ENCODE measurements at places on chromosomes 3 and 15.

DNA sequence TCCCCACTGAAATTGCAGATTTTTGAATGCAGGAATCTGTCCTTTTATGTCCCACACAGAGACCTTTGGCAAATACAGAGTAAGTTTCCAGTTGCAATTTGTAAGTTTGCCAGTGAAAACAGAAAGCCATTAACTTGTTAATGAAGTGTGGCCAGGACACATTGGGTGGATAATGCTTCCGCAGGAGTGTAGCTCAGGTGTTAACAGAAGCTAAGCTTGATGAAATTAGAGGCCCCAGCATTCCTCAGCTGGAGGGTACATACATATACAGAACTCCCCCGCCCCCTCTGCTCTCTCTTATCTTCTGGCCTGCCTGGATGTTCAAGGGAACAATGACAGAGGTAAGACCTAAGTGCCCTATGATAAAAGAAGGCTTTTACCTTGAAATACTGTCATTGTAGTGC is 8.1 kb upstream of the LRRC2 start:
- no peak for DNase-seq

GRCh38 chr3:125351814-125352456 is 23.2 kb downstream of the ZNF148 start:
- DNase-seq = peak; percentile 71

DNA sequence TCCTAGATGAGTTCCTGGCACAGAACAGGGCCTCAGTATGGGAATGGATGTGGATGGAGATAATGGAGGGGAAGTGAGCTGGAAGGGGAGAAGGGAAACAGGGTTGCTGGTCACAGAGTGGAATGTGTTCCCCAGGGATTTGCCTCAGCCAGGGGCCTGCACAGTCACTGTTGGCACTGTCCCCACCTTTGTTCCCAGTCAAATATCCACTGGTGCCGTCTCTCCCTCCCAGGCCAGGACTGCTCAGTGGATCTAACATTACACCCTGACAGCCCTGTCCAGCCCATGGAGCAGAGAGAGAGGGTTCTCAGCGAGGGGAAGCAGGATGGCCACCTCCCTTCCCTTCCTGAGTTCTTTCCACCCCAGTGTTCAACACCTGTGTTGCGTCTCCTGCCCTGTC is 1.5 kb upstream of the PPP1R2 start:
- DNase-seq = no peak

DNA sequence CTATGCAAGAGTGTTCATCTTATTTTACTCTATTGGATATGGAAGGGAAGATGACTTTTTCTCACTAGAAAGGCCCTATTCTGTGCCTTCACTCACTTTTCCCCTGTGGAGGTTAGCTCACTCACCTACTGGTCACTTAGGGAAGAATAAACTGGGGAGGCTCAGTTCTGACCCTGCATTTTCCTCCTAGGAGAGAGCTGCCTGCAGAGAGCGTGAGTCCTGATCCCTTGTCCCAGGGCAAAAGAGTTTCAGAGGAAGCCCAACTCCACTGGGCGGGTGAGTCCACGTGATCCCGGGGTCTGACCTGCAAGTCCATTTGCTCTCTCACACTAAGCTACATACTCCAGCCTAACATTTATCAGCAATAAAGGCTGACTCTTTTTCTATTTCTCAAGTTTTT is 8.4 kb downstream of the MORC1 start:
- DNase-seq = no peak

GRCh38 chr3:42511201-42511600 is 8.8 kb downstream of the VIPR1 start:
- DNase-seq = no peak

- DNase-seq = no peak
These were observed 1501.0 kb downstream of the SI start for GRCh38 chr3:163577271-163577670.

Data from fibroblast of skin of scalp (primary cell).